HT-29 (cell line): ENCODE measurements at places on chromosomes 12 and 14.
A peak's percentile ranks its signal among the peaks of the same experiment; 100 is the strongest.

GRCh38 chr12:1343422-1343821, 251.0 kb downstream of the FBXL14 start:
- DNase-seq: no peak

GRCh38 chr14:100620255-100621100, 33.3 kb upstream of the BEGAIN start:
- DNase-seq: no peak

GRCh38 chr12:113898466-113898865, 67.7 kb downstream of the RBM19 start:
- DNase-seq: no peak

DNA sequence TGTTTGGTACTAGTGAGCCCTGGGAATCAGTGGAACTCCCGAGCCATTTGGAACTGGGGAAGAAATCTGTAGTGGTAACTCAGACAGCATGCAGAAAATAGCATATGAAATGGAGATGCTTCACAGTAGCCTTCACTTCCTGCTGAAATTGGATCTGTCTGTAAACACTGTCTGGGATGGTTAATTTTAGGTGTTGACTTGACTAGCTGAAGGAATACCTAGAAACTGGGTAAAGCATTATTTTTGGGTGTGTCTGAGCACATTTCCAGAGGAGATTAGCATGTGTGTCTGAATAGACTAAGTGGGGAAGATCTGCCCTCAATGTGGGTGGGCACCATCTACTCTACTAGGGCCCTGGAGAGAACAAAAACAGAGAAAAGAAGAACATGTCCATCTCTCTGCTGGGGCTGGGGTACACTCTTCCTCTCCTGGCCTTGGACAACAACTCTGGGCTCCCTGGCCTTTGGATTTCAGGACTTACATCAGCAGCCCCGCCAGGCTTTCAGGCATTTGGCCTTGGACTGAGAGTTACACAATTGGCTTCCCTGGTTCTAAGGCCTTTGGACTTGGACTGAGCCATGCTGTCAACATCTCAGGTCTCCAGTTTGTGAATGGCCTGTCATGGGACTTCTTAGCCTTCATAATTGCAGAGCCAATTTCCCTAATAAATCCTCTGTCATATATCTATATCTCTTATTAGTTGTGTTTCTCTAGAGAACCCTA, 14.0 kb upstream of the CRADD start:
- no peak for DNase-seq

DNA sequence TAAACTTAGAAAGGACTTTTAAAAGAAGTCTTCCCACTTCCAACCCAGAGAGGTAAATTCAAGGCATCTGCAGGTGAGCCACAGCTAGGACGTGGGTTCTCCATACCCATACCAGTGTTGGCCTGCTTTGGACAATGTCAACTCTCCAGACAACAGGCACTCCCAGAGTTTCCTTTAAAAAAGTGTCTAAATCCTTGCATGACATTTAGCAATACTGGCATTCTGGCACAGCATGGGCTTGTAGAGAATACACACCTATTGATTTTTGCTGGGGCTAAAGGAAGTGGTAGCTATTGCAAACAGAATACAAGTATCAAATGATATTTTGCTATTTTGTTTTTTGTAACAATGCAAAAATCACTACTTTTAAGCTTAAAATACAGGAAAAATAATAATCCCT, 25.8 kb upstream of the DICER1 start:
- no peak for DNase-seq

DNA sequence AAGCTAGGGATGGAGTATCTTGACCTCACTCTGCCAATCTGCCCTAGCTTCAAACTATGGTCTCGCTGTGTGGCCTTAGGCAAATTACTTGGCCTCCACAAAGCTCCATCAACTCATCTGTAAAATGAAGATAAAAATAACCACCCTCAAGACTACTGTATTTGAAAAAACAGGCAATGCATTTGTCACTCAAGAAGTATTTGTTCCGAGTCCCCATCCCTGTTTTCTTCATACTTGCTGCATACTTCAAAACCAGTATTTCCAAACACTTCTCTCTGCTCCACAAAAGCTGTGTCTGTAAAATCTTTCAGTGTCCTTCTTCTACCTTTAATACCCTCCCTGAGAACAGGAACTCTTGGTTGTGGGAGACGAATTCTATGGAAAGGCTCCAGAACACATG, 47.9 kb downstream of the GTF2A1 start:
- DNase-seq: no peak

DNA sequence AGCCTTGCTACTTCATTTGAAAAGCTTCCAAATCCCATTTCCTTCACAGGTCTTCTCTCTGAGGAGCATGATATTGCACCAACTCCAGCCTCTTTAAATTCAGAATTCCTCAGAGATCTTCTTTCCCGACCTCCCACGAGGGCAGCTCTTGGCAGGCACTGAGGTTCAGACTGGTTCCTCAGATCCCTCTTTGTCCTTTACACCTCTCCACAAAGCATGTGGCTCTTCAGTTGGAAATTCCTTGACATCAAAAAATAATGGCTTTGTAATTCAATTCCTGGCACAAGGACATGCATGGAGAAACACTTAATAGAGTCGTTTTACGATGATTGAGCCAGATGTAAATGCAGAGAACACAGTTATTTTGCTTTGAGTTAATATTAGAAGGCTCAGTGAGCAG, 63.2 kb upstream of the TMX1 start:
- DNase-seq: no peak

DNA sequence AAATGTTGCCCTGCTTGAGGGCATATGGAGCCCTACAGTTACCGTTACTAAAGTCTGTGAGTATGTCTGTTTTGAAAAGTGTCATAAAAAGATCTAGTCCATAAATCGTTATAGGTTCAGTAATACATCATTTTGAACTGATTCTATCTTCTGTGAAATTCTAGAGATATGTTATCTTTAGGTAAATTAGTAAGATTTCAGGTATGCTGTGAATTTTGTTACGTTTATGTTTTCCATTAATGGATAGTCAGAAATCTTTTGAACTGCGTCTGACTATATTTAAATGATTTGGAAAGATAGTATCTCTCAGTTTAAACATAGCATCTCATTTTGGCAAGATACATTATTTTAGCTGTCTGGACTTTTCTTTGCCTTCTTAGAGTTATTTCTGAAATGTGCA, 8.3 kb downstream of the ALG10 start:
- DNase-seq: no peak

- no peak for DNase-seq
Measured at GRCh38 chr12:71441836-71442566, 2.4 kb downstream of the LGR5 start.

DNA sequence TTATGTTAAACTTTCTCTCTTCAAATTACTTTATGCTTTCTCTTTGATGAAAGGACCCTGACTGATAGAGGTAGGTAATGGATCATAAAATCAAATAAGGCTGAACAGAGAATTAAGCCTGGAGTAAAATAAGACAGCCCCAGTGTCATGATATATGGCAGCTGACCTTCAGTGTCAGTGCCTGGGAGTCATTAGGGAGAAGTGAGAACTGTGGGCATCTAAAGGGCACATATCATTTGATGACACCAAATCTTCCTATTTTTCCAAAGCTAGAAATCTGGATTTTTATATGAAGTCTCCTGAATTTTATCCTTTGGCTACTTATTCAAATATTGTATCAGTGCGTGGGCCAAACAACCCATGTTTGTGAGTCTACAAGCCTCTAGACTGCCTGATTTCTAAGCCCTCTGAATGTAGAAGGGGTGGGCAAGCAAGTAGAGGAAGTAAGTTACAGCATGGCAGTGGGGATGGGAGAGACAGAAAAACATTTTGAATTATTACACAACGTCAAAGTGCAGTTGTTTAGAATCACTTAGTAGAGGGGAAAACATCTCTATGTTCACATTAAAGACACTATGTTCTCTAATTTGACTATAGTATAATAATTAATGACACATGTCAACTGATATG, 10.0 kb downstream of the SLC39A9 start:
- no peak for DNase-seq

GRCh38 chr12:25594376-25594775, 41.3 kb upstream of the LMNTD1 start:
- DNase-seq: no peak

DNA sequence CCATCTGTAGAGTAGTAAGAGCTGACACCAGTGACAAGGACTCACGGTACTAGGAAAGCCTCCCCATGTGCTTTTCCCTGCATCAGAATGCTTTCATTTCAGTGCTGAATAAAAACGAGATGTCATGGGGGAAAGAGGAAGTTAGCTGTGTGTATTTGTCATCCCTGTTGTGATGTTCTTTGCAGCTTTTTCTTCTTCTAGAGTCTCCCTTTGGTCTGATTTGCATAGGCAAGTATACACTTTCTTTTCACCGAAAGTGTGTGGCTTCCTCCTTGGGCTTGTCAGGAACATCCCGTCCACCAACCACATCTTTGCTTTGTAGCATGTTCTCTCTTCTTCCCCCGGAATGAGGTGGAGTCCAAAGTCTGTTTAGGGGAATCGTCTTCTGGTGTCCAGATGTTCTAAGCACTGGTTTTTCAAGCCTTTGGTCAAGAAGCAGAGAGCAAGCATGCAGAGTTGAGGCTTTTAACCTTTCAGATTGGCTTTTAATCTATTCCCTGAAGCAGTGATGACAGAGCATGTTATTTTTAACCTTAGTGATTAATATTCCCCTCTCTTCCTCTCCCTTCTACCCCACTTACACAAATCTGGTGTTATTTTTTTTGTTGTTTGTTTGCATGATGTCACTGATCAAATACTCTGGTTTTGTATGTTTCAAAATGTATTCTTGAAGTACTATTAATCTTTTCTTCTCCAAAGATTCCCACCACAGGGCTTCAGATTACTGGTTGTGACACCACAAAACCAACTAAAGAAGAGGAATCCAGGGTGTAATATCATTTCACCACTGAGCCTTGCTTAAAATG, 163.4 kb downstream of the SAMD4A start:
- DNase-seq: no peak

GRCh38 chr14:73477618-73478266, 13.0 kb upstream of the RIOX1 start:
- DNase-seq: no peak

DNA sequence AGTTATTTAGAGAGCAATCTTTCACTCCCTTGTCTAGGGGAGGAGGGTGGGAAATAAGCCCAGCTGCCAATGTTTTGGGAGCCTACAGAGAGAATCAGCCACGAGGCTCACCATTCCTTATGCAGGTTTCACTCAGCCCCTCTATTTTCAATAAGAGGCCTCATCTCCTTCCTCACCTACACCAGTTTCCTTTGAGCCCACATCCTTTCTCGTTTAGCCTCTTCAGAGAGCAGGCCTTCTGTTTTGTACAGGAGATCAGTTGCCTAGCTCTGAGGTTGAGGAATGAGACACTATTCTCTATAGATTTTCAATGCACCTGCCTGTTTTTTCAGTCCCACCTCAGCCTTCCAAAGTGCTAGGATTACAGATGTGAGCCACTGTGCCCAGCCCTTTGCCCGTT, 17.9 kb downstream of the SNAPC1 start:
- DNase-seq: no peak

GRCh38 chr14:59926534-59926933, 6.6 kb downstream of the LRRC9 start:
- no peak for DNase-seq

DNA sequence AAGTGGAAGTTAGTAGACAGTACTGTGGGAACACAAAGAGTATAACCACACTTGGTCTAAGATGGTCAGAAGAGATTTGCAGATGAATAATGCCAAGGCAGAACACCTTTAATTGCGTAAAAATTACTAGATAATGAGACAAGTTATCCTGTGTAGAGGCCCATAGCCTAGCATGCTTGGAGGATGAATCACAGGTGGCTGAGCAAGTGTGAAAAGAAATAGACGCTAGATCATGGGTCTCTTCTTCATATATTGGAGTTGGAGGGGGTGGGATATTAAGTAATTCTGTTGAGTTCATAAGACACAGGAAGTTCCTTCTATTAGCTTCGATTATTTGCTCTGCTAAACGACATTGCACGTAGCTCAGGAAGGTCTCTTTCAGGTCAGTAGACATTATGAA, 454.3 kb upstream of the LMO3 start:
- DNase-seq: no peak

DNA sequence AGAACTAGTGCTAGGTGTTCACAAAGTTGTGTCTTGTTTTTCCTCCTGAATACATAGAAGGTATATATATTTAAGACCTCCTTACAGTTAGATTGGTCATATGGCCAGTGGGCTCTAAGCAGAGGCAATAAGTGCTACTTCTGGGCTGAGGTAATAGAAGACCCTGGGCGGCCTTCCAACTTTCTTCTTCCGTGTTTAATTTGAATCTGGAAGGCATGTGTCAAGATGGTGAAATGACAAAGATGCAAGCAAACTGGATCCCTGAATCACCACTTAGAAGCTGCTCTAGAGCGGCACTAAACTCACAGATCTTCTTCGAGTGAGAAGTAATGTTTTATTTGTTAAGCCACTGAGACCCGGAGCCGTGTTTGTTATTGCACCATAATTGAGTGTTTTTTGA, 201.0 kb upstream of the GZMB start:
- DNase-seq: no peak

- peak; percentile 1 for DNase-seq
Measured at GRCh38 chr12:109053382-109054123, 1.2 kb downstream of the USP30 start.

DNA sequence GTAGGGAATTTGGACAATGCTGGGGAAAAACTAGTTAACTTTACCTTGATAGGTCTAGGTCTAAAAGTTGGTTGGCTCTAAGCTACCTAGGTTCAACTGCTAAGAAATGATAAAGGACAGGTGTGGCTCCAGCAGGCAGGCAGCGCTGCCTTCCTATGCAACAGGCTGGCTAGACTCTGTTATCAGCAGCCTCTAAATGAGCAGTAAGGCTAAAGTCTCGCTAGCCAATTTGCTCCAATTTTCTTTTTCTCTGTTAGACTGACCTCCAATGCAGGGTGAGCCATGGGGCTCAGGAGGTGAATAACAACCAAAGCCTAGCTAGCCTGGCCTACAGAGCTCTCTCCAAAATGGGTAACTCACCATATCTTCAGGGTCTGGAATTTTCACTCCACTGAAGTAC, 26.5 kb downstream of the DMAC2L start:
- no peak for DNase-seq

- no peak for DNase-seq
Measured at GRCh38 chr12:68455691-68456345, 123.7 kb upstream of the MDM1 start.

DNA sequence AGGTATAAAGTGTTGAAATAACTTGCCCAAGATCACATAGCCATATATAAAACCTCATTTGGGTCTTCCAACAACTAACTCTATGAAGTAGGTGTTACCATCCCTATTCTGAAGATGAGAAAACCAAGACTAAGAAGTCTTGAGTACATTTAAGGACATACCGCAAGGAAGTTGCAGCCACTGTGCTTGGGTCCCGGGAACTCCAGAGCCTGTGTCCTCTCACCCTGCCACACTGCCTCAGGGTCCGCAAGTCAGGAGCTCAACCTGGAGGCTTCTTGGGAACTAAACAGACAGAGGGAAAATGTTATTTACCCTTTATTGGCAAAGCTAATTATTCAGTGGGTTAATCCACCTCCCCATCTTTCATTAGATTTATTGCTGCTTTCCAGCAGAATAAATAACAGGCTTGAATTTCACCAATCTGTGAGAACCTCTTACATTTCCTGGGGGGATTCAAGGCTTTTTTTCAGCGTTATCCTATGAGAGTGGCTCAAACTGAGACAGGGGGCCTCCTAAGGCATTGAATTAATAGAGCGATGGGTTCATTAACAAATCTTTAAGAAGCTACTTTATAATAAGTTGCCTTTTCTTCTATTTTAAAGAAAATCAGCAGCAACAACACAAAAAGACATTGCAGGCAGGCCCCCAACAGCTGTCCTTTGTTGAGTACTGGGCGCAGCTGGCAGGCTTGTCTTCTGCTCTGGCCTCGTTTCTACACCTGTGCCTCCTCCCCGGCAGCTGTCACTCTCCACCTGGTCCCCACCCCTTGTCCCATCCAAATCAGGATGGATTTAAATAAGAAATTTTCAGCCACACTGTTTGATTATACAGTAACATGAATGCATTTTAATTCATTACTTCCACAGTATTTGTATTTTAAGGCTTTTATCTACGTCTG, 25.3 kb downstream of the PHLDA1 start:
- DNase-seq: no peak
